Stimulated activated CD8-positive, alpha-beta memory T cell treated with anti-CD3 and anti-CD28 coated beads, Interleukin-7, amount 100 ng/mL, for 1 hour (primary cell): ENCODE measurements at places on chromosomes 13 and 19.

- DNase-seq = no peak
Observed at GRCh38 chr13:72500851-72501250, 226.6 kb downstream of the MZT1 start.

DNA sequence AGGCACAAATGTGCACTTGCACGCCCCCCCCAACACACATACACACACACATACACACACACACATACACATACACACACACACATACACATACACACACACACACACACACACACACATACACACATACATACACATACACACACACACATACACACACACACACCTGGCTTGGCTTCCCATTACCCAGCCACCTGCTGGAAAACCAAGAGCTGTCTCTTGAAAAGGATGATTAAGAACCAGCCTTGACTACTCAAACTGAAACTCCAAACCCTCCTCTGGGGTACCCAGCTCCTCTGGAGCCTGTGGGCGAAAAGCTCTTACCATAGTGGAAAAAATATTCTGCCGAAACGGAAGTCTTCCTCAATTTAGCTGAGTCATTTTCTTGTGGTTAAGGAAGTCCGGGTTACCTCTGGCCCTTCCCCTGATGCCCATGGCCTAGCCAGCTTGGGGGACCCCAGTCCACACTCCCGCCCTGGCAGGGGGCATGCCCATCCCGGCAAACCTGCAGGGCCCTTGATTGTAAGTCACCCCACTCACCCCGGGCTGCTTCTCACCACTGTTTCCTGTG lies 21.9 kb downstream of the CEBPA start:
- DNase-seq = no peak

DNA sequence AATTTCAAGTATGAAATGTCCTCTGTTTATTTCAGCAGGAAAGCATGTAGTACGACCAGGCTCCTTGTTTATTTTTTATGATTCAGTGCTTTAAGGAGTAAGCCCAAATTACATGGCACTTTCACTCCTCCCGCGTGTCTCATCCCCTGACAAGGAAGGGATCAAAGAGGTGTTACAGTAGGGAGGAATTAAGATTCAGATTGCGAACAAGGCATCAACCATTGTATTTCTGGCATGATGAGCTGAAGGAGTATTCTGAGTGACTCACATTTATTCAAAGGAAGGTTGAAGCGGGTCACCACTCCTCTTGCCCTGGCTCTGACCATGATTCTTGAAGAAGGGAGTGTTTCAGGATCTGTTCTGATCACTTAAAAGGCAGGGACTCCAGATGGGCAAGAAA lies 46.1 kb upstream of the CNMD start:
- no peak for DNase-seq

GRCh38 chr13:96728463-96728862 lies 265.8 kb downstream of the OXGR1 start:
- DNase-seq = no peak

GRCh38 chr19:35040826-35041547 lies 534 bp upstream of the HPN start:
- DNase-seq = no peak

GRCh38 chr13:36261976-36262375 lies 35.6 kb downstream of the CCDC169 start:
- DNase-seq = no peak

DNA sequence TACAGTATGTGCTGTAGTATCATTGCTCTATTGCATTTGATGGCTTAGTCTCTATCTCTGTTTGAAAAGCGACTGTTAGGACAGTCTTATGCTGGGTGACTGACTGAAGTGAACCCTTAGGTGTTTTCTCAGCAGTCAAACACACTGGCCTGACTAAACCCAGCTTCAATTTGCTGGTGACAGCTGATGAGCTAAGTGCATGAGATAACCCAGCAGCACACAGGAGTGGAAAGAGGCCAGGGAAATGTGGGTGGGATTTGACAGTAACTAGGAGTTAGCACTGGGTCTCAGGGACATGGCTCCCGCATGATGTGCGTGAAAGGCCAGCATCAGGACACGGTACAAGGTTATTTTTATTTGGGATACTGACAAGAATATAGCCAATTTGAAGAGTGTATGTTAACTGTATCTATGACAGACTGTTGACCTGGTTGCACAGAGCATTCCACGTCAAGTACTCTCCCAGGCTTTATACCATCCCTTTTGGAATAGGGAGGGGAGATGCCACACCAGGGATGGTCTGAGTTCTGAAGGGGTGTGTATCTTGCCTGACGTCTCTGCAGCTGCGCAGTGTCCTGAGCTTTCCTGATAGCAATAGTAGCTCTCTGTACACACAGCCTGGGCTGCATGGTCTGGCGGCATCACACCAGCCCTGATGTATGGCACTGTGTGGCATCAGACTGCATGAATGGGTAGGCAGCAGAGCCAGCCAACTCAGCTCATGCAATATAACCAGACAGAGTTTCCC lies 144.8 kb downstream of the FLT1 start:
- no peak for DNase-seq

DNA sequence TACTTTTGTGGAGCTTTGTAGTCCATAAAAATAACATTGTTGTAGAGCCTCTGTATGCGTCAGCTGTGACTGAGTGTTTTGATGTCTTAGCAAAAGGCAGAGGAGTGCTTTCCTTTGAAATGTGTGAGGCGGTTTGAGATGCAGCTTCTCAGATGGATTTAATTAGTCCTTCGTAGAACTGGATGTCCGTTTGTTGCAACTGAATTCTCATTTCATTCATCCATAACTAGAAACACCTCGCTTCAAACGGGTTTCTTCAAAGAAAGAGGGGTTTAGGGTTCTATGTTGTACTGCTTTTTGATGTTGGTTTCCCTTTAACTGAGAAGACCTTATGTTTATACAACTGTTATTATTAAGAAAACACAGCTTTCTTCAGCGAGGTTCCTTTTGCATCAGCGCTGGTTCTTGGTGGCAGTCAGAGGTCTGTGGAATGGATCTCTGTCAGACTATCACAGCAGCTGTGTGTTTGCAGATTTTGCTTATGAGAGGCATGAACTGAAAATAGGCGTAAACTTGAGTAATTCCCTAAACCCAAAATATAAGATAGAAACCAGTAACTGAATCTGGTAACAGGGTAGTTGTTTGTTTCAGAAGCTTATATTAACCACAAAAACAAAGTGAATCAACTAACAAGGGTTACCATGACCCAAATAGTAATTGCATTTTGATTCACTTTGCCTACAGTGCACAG lies 194.4 kb downstream of the GGACT start:
- DNase-seq = no peak

GRCh38 chr19:11254666-11255065 lies 7.7 kb downstream of the DOCK6 start:
- DNase-seq = no peak

GRCh38 chr19:15291089-15291488 lies 41.2 kb downstream of the BRD4 start:
- no peak for DNase-seq
